Karpas-422 (cell line): ENCODE measurements at places on chromosomes 3 and 15. TPM values are rescaled to one million over a fixed set of nuclear protein-coding genes. Genes with fewer than 3 reads are reported as not detected.

DNA sequence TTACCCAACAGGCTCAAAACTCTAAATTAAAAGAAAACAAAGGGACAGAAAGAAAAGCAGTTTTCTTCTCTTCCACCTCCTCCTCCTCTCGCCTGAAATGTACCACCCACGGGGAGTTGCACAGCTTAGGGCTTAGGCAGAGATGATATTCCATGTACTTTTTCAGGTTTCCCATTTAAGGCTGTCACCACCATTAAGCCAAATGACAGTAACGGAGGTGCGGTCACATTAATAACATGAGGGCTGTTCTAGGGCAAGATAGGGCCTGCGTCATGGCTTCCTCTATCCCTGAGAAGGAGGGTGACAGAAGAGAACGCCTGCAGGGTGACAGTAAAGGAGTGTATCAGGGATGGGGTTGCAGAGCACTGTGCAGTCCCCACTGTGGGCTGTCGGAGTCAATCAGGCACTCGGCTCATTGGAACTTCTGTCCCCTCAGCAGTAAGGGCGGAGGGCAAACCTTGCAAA, 51.7 kb upstream of the TJP1 start:
- DNase-seq, result no peak

- peak; percentile 65 for DNase-seq
Measured at GRCh38 chr15:81400640-81401236, 26.7 kb upstream of the TMC3 start.

- DNase-seq, result no peak
Measured at GRCh38 chr3:40886660-40887425, 312.5 kb upstream of the CTNNB1 start.

DNA sequence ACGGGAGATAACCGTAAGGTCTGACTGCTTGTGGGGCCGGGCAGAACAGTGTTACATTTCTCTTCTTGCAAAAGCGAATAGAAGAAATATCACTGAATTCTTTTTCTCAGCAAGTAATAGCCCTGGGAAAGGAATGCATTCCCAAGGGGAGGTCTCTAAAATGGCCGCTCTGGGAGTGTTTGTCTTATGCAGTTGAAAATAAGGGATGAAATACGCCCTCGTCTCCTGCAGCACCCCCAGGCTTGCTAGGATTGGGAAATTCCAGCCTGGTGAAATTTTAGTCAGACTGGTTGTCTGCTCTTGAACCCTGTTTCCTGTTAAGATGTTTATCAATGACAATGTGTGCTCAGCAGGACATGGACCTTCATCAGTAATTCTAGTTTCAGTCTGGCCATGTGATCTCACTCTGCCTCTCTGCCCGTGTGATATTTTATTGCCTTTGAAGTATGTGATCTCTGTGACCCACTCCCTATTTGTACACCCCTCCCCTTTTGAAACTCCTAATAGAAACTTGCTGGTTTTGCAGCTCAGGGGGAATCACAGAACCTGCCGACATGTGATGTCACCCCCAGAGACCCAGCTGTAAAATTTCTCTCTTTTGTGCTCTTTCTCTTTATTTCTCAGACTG, 715.6 kb downstream of the ROBO1 start:
- DNase-seq, result peak; percentile 42

The FAM81A gene
- total RNA-seq, result 0.76 TPM in 1 of 2 replicates, not detected in the other

The MEX3B gene
- total RNA-seq, result 0.37 and 1.2 TPM in 2 replicates

The MCCC1 gene
- 60.4 and 61.7 TPM in 2 replicates for total RNA-seq
